ENCODE measurements at places on chromosomes 1 and 21.

GRCh38 chr1:151713044-151713443, 3.6 kb downstream of the CELF3 start:
- H3K27me3 ChIP-seq, result no peaks in the 10 kb centered on the region
- H3K27ac ChIP-seq, result no peak overlapping the region
- no peaks in the 10 kb centered on the region for H3K36me3 ChIP-seq
- no peaks in the 10 kb centered on the region for H3K4me1 ChIP-seq
- DNase-seq, result no peak

DNA sequence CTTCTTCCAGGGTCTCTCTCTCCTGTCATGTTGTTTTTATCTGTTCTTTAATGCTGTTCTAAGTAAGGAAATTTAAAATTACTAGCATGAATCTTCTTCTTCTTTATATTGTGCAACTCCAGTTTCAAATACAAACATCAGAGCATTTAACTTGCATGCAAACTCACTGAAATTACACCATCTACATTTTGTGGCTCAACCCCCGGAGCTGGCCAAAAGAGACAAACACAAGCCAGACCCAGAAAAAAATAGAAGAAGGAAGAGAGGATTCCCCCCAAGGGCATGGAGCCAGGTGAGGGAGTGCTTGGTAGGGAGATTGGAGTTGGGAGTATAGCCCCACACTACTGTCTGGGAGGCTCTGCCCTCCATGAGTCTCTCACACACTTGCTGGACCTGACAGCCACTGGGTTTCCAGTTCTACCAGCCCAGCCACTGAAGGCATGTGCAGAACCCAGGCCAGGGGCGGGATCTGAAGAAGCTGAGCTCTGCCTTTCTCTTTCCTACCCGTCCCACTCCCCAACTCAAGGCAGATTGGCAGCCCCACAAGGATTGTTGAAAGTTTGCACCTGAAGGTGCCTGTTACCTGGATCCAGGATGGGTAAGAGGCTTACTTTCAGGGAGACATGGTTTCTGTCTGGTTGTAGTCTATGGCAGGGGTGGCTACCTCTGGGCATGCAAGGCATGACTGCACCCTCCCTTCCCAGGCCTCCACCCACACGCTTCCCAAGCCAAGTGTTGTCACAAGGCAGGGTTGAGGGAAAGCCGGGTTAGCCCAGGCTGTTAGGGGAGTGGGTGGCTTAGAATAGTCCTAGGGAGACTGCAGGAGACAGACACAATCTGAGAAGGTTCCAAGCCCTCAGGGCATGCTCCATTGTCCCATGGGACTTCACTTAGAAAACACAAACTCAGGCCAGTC, 297.2 kb downstream of the TGFB2 start:
- no peak overlapping the region for H3K4me3 ChIP-seq
- no peaks in the 10 kb centered on the region for H3K36me3 ChIP-seq
- no peaks in the 10 kb centered on the region for H3K4me1 ChIP-seq
- H3K27me3 ChIP-seq, result no peaks in the 10 kb centered on the region

DNA sequence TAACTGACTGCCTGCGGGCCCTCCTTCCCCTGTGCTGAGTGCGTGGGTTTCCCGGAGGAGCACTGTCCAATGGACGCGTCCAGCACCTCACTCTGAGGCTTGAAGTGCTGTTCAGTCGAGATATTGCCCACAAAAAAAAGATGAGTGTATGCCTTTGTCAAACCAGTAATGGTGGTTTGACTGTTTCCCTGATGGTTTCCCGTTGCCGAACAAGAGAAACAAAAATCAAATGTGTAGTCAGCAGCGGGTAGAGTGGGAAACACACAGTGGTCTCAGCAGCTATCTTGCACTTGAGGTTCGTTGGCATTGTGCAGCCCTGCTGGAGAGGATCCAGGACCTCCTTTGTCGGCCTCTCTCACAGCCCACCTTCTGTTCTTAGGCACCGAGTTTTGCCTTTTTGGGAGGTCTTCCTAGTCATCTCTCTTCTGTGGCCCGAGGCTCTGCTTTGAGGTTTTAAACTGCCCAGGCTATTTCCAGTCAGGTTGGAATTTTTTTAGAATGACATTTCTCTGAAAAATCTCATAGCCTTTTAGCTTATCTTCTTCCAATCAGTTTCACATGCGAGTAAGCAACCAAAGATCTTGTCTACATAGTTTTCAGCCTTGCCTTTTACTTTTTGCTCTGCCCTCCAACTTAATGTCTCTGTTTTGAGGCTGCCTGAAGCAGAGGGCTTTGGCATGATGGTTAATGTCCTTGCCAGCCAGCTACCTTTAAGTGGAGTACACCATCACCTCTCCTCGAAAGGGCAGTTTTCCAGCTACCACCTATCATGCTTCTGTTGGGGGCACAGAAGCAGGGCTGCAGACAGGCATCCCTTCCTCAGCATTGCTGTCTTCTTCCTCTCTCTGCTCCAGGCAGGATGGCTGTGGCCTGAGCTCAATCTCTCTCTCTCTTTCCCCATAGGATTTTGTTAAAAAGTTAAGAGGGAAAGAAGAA, 132.3 kb downstream of the URB2 start:
- H3K4me3 ChIP-seq, result no peak overlapping the region
- no peaks in the 10 kb centered on the region for H3K4me1 ChIP-seq
- H3K27me3 ChIP-seq, result no peaks in the 10 kb centered on the region
- no peaks in the 10 kb centered on the region for H3K36me3 ChIP-seq
- no peak overlapping the region for H3K27ac ChIP-seq

GRCh38 chr1:156592910-156593660, 1.5 kb downstream of the NAXE start:
- H3K4me1 ChIP-seq, result no peaks in the 10 kb centered on the region
- no peak overlapping the region for H3K4me3 ChIP-seq
- no peaks in the 10 kb centered on the region for H3K27me3 ChIP-seq
- H3K27ac ChIP-seq, result no peak overlapping the region
- peaks cover 20% of the 10 kb centered on the region for H3K36me3 ChIP-seq

DNA sequence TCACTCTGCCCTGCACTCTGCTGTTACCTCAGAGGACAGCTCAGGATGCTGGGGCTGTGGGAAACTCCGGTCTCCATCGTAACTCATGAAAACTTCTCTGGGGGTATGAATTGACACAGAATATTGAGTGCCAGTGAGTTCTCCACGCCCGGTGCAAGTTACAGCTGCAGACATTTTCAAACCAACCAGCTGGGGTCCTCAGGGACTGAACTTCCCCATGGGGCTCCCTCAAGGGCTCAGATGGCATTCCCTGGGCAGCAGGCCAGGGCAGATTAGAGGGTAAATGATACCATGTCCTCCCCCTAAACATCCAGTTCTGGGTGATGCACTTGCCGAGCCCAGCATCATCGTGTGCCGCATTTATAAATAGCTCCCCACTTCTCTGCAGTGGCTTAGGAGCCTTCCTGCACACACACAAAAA, 27.8 kb upstream of the CCSAP start:
- H3K27me3 ChIP-seq, result no peaks in the 10 kb centered on the region
- H3K27ac ChIP-seq, result no peak overlapping the region
- H3K4me1 ChIP-seq, result no peaks in the 10 kb centered on the region
- no peak overlapping the region for H3K4me3 ChIP-seq

- H3K36me3 ChIP-seq, result no peaks in the 10 kb centered on the region
- DNase-seq, result no peak
- H3K27me3 ChIP-seq, result no peaks in the 10 kb centered on the region
- H3K4me3 ChIP-seq, result no peak overlapping the region
- no peak overlapping the region for H3K27ac ChIP-seq
- no peaks in the 10 kb centered on the region for H3K4me1 ChIP-seq
Measured at GRCh38 chr1:53122961-53123413, 19.5 kb downstream of the SLC1A7 start.

DNA sequence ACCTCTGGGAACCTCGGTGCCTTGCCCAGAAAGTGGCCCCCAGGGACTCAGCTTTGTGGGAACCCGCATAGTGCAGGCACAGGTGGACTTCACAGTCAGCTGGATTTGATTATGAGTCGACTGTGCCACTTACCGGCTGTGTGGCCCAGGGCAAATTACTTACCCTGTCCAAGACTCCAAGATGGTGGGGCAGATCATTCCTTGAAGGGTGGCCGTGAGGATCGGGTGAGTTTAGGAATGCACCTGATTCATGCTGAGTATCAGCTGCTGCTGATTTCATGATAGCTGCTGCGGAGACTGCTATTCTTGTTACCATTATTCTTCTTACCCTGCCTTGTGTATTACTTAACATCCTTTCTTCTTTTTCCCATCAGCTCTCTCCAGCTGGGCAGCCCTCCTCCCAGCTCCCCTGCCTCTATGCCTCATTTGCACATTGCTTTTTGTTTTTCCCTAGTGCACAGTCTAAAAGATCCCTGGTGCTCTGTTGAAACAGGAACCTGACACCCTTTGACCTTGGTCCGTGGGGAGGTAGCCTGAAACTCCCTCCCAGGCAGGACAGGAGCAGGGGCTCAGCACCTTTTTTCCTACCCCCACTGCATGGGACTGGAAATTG, 40.5 kb upstream of the FHAD1 start:
- no peak for DNase-seq
- no peak overlapping the region for H3K27ac ChIP-seq
- no peaks in the 10 kb centered on the region for H3K4me1 ChIP-seq
- peaks cover 30% of the 10 kb centered on the region for H3K27me3 ChIP-seq
- H3K36me3 ChIP-seq, result no peaks in the 10 kb centered on the region

DNA sequence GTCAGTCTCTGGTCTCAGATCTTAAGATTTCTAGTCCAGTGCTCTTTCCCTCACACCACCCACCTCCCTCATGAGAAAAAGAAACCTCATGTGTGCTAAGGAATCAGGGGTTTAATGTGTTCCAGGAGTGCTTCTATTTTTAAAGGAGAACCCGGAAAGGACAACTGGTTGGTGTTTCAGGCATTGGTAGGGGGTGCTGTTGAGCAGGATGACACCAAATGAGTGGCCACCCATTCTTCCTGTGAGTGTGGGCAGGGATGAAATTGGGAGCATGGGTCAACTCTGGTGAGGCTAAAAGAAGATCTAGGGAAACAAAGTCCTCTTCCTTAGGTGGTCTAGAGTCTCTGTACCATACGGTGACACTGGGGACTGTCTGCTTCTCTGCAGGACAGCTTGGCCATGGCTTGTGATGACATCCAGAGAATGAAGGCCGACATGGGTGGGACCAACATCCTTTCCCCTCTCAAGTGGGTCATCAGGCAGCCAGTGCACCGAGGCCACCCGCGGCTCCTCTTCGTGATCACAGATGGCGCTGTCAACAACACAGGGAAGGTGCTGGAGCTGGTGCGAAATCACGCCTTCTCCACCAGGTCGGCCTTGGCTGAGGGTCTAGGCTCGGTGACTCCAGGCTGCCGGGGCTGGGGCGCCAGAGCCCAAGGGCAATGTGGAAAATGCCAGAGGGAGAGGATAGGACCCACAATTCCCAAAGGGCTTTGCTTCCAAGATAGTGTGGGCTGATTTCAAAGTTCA, 39.3 kb downstream of the VWA5B1 start:
- H3K27ac ChIP-seq, result no peak overlapping the region
- H3K36me3 ChIP-seq, result no peaks in the 10 kb centered on the region
- H3K27me3 ChIP-seq, result no peaks in the 10 kb centered on the region
- H3K4me3 ChIP-seq, result no peak overlapping the region

DNA sequence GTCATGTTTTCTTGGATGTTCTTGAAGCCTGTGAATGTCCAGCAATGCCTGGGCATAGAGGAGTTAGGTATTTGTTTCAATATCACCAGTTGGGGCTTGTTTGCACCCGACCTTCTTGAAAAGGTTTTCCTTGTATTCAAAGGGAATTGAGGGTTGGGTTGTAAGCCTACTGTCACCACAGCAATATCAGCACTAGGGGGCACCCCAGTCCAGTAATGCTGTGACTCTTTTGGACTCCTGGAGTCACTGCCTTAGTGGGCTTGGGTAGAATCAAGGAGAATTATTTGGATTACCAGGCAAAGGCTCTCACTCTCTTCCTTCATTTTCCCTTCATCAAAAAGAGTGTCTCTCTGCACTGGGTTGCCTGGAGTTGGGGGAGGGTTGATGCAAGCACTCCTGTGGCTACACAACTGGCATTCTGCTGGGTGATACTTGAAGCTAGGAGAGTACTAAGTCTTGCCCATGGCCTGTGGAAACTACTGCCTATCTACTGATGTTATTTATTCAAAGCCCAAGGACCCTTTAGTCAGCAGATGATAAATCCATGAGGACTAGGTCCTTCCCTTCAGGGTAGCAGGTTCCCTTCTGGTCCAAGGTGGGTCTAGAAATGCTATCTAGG, 34.5 kb downstream of the OR10R2 start:
- H3K36me3 ChIP-seq, result no peaks in the 10 kb centered on the region
- H3K4me3 ChIP-seq, result no peak overlapping the region
- no peaks in the 10 kb centered on the region for H3K4me1 ChIP-seq
- H3K27me3 ChIP-seq, result no peaks in the 10 kb centered on the region
- DNase-seq, result peak; percentile 34

GRCh38 chr1:204528677-204529076, 12.5 kb downstream of the MDM4 start:
- peaks cover 84% of the 10 kb centered on the region for H3K36me3 ChIP-seq
- H3K27me3 ChIP-seq, result no peaks in the 10 kb centered on the region
- H3K4me1 ChIP-seq, result no peaks in the 10 kb centered on the region
- DNase-seq, result no peak
- no peak overlapping the region for H3K4me3 ChIP-seq

- H3K27me3 ChIP-seq, result no peaks in the 10 kb centered on the region
- no peak overlapping the region for H3K27ac ChIP-seq
- no peaks in the 10 kb centered on the region for H3K36me3 ChIP-seq
- no peak for DNase-seq
- H3K4me3 ChIP-seq, result no peak overlapping the region
- peaks cover 6% of the 10 kb centered on the region for H3K4me1 ChIP-seq
Measured at GRCh38 chr1:20948101-20948500, 161.0 kb upstream of the HP1BP3 start.

DNA sequence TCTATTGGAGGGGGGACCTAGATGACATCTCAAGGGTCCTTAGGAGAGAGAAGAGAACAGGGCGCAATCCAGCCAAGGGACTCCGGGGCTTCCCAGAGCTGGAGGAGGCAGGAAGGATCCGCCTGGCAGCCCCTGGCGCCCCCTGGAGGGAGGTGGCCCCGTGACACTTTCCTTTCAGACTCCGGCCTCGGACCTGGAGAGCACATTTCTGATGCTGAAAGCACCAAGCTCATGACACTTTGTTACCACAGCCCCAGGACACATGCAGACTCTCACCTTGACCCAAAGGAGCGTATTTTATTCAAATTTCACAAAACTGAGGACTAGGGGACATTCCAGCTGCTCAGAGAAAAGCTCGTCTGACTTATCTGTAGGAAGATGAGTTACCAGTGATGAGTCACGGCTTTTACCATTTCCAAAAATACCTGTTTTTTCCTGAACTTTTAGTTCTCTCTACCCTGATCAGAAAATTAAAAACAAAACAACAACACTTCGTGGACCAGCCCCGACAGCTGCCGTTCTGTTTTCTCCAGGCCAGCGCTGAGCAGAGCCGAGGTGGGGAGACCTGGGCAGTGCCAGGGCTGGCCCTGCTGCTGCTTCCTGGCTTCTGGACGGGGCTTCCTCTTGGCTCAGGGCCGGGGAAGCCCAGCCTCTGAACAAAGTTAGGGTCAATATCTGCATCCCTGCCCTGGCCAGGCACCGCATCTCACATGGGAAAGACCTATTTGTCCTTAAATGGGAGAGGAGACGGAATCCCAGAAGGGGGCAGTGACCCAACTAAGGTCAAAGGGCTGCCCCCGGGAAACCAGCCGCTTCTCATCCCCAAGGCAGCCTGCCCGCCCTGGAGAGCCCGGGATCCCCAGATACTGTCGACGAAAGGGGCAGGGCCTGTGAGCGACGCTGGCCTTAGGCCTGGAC, 21.6 kb upstream of the POFUT2 start:
- peak overlapping the region; percentile 32 for H3K27ac ChIP-seq
- peak; percentile 72 for DNase-seq
- H3K27me3 ChIP-seq, result no peaks in the 10 kb centered on the region
- H3K4me3 ChIP-seq, result no peak overlapping the region

GRCh38 chr1:198275597-198275996, 118.8 kb downstream of the NEK7 start:
- H3K36me3 ChIP-seq, result no peaks in the 10 kb centered on the region
- no peak for DNase-seq
- no peak overlapping the region for H3K27ac ChIP-seq
- no peaks in the 10 kb centered on the region for H3K27me3 ChIP-seq
- no peaks in the 10 kb centered on the region for H3K4me1 ChIP-seq
- H3K4me3 ChIP-seq, result no peak overlapping the region
